Fibroblast of skin of right quadriceps (primary cell): ENCODE measurements at places on chromosomes 16 and 17.

DNA sequence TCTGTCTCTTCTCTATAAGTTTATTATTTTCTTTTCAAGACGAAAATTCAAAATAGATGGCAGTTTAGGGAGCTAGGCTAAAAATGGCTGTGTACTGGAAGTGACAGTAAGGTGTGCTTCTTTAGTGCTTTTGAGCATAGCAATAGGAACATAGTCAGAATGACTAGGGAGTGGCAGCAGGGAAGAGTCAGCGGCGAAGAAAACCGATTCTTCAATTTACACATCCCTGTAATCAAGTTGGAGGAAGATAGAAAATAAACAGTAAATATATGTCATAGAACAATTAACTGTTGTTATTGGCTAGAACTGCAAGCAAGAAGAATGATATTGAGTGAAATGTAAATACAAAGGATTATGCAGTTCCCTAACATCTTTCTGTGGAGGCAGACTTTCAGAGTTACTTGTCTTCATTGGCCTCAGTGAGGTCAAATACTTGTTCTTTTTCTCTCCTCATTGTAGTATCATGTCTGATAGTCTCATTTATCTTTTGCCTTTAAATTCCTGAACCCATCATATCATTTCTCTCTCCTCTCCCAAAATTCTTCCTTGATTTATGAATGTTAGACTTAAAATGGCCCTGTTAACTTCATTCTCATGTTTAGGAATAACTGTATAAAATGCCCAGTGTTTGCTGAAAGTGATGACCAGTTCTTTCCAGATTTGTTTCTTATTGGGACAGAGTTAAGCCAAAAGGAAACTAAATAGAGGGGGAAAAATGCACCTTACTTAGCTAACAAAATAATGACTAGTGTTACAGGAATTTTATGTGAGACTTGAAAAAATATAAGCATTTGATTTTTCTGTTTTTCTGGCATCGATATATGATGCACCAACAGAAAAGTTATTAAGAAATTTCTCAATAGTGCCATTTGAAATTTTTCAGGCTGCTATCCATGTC is 211.4 kb downstream of the BCAS3 start:
- peak; percentile 9 for DNase-seq

GRCh38 chr17:71412803-71413202 is 708.0 kb upstream of the SOX9 start:
- DNase-seq: peak; percentile 97

- DNase-seq: no peak
Observed at GRCh38 chr16:49859125-49859811, 3.4 kb upstream of the ZNF423 start.

GRCh38 chr16:68126395-68126794 is 41.2 kb downstream of the NFATC3 start:
- DNase-seq: no peak

- DNase-seq: no peak
Observed at GRCh38 chr16:11658896-11659708, 9.2 kb upstream of the SNN start.

- DNase-seq: no peak
Observed at GRCh38 chr16:19307587-19308241, 22.2 kb downstream of the CLEC19A start.

DNA sequence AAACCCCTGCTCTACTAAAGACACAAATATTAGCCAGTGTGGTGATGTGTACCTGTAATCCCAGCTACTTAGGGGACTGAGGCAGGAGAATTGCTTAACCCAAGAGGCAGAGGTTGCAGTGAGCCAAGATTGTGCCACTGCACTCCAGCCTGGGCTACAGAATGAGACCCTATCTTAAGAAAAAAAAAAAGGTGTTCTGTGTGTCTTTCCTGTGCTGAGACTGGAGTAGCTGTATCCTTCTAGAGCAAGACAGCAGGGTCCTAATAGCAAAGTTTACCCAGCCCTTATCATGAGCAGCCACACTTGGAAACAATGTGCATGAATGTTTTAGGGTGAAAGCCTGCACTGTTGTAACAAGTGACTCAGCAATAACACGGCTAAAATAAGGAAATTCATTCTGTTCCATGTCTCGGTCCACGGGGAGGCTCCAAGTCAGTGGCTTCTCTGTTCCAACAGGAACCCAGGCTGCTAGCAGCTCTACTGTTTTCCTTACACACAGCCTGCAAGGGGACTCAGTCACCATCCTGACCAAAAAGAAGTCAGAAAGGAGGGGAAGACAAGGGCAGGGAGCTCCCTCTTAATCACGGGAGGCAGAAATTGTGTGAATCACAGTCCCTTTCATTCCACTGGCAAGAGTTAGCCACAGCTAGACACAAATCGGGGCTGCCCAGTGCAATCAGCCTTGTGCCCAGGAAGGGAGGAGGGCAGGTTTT is 7.1 kb upstream of the SLC5A11 start:
- DNase-seq: peak; percentile 34

DNA sequence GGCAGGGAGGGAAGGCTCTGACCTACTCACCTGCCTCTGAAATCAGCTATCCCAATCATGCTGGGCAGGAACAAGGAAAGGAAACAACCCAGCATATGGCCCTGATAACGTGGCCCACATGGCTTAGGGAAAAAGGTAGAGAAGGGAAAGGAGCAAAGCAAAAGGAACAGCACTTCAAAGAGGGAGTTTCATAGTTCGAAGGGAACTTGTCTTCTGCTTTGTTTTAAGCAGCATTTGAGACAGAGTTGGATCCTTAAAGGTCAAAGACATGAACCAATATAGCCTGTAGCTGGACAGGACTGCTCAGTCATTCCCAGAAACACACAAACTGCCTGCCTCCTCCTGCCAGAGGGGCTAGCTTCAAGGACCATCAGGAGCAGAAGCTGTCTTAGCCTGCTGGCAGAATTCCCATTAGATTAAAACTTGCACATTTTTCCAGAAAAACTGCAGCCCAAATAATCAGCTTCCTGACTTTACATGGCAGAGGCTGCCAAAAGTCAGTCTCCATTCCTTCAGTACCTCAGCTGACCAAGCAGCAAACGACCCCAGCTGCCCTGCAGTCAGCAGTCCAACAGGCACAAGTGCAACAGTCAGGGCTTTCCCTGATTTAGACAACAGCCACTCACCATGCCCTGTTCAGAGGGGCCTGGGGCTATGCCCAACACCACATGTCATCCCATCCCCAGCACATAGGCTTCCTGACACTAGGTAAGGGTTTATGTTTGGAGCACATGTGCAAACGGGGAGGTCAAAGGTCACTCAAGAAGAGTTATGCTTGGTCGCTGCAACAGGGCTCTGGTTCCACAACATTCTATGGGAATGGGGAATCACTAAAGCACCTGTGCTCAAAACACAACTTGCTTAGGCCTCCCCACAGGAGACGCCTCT is 32.5 kb downstream of the RANBP10 start:
- DNase-seq: no peak

- no peak for DNase-seq
Observed at GRCh38 chr17:32259586-32259985, 6.0 kb upstream of the RHBDL3 start.

DNA sequence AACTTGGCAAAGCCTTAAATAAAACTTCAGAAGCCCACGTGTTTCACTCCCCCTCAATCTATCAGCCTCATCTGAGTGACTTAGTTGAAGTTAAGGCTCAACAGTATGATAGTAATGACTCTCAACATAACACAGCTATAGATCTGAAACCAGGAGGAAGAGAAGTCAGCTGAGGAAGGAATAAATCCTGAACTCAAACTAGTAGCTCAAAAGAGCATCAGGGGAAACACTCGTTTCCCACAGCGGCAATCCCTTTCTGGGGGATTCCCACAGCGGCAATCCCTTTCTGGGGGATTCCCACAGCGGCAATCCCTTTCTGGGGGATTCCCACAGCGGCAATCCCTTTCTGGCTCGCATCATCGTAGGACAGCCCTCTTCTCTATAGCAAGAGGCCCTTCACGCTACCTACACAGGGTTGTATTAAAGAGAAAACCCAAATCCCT is 56.8 kb downstream of the ZZEF1 start:
- no peak for DNase-seq

- DNase-seq: no peak
Observed at GRCh38 chr16:56012482-56012811, 137.3 kb upstream of the CES5A start.

GRCh38 chr17:4469552-4469951 is 29.1 kb upstream of the SPNS2 start:
- no peak for DNase-seq

- no peak for DNase-seq
Observed at GRCh38 chr17:3851461-3852100, 5.5 kb upstream of the NCBP3 start.

DNA sequence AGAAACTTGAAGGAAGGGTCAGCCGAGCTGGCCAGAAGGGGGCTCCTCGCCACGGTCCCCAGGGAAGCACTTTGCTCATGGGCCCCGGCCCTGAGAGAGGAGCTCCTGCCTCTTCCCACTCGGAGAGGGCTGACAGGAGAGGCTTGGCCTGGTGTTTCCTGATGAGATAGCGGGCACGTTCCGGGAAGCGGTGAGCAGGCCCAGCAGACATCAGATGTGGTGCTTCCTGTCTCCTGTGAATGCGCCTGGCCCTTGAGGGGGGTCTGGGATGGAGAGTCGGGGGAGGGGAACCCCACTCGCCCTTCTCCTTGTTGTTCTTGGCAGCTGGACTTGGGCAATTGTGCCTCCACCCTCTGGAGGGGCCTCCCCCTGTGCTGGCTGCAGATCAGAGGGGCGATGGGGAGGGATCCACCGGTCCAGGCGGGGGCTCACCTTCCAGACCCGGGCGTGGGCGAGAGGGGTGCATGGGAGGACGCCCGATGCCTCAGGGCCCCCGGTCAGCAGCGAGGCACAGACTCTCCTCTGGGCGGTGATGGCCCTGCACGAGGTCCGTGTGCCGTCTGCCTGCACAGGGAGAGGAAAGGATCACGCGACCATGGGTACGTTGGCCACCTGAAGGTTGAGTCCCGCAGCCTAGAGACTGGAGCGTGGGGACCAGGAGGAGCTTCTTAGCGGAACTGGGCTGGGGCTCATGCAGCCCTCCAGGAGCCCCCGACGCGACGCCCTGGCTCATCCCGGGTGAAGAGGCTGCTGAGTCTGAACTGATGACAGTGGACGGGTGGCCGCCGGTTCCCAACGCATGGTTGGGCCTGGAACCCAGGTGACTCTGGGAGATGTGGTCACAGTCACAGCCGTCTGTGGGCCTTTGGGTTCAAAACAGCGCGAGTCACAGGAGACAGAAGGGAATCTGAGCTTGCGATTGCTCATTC is 25.4 kb downstream of the METRNL start:
- DNase-seq: no peak

- peak; percentile 80 for DNase-seq
Observed at GRCh38 chr16:72963533-72964315, 84.2 kb downstream of the ZFHX3 start.

- DNase-seq: no peak
Observed at GRCh38 chr17:19381741-19382444, 3.6 kb downstream of the MAPK7 start.

GRCh38 chr17:4956493-4957061 is 5.7 kb downstream of the ENO3 start:
- no peak for DNase-seq

GRCh38 chr17:32519228-32520103 is 32.7 kb downstream of the CDK5R1 start:
- peak; percentile 43 for DNase-seq

DNA sequence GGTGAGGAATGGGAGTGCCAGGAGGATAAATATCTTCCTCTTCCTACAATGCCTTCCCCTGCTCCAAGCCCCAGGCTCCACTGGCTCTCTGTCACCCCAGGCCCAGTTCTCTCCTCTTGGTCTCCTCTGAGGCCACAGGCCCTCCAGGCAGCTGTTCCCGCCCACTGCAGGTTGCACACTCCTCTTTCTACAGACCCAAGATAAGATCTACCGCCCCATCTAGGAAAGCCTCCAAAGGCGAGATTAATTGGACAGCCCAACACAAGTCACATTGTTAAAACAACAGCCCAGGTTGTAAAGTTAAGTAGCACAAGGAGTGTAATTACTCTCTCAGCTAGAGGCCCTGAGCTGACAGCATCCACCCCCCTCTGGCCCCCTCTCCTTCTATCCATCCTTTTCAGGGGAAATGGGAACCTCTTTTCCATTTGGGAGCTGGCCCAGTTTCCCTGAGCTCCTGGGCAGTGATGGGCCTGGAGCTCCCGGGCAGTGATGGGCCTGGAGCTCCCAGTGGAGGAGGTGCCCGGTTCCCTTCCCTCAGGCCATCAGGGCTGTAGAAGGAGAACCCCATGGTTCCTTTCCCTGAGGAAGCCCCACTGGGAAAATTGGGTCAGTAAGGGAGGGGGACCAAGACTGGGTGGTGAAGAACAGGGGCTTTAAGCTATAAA is 7.3 kb downstream of the DLX4 start:
- no peak for DNase-seq

DNA sequence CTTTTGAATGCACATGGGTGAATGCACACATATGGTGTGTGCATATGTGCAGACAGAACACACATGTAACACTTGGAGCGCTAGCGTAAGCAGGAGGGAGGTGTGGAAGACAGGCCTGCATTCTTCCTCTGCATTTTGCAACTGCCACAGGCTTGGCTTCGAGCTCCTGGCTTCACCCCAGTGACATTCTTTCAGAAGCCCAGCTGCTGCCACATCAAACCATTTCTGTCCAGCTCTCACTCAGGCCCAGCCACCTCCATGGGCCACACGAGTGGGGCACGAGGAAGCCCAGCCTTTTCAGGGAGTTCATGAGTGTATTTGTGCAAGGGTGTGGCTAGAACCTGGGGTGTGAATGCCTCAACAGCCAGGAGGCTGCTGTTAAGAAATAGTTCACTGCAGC is 18.8 kb downstream of the LGALS3BP start:
- peak; percentile 25 for DNase-seq

DNA sequence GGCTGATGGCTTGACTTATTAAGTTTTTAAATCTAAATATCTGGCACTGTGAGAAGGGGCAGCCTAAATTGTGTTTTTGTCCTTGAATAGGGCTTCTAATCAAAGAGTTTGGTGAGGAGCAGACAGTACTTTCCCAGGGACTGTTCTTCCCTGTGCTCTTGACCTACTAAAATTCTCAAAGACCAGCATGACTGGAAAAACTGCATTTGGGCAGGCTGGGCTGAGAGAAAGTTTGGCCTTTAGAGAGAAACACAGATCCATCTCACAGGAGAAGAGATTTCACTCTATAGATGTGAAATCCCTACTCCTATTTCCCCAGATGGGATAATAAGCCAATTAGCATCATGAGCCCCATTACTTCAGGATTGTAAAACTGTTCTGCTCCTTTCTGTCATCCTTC is 7.3 kb downstream of the PCTP start:
- no peak for DNase-seq

GRCh38 chr17:43338886-43339516 is 59.8 kb upstream of the ARL4D start:
- peak; percentile 45 for DNase-seq

GRCh38 chr16:81544700-81545271 is 100.2 kb downstream of the CMIP start:
- DNase-seq: no peak

DNA sequence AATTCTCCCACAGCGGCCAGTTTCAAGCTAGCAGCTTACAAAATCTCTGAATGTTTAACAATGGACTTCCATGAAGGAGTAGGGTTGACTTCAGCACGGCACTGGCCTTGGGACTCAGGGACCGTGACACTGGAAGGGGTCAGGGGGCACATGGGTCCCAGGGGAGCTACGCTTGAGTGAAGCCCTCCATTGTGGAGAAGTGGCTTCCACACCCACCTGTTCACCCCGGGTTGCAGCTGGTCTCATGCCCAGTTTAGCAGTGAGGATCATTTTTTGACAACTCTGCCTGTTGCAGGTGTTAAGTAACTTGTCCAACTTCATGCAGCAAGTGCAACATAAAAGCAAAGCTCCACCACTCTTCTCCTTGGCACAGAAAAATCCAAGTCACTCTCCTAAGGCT is 510.2 kb downstream of the CDH13 start:
- no peak for DNase-seq

GRCh38 chr17:7383742-7384488 is 3.0 kb downstream of the TNK1 start:
- peak; percentile 26 for DNase-seq

GRCh38 chr17:76444518-76445311 is 8.2 kb downstream of the UBE2O start:
- DNase-seq: peak; percentile 36
